ENCODE measurements at places on chromosomes 13 and 19.

DNA sequence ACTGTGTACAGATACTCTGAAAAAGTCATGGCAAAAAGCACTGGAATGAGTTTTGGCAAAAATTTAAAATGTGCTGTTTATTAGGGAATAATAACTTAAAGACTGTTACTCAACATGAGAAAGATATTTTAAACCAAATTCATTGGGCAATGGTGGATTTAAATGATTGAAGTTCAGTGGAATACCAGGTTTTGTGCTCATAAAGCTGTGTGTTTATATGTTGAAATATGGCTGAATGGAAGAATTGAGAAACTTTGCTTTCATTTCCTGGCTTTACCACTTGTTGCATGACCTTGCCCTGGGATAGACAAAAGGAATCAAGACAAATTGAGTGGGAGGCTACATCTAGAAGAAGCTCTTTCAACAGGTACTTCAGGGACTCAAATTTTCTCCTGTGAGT is 246.4 kb downstream of the GPC5 start:
- DNase-seq, result no peak

DNA sequence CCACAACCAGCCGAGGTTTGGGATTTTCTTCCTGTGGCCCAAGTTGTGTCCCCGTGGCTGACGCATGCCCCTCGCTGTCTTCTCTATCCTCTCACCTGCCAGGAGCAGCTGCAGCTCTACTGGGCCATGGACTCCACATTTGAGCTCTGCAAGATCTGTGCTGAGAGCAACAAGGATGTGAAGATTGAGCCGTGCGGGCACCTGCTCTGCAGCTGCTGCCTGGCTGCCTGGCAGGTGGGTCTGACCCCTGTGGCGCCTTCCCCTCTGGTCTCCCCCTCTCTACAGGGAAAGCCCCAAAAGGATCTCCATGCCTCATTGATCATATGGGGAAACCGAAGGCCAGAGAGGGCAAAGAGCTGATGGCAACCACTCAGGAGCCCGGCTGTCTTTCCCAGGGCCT is 14.6 kb downstream of the CBLC start:
- DNase-seq, result no peak

DNA sequence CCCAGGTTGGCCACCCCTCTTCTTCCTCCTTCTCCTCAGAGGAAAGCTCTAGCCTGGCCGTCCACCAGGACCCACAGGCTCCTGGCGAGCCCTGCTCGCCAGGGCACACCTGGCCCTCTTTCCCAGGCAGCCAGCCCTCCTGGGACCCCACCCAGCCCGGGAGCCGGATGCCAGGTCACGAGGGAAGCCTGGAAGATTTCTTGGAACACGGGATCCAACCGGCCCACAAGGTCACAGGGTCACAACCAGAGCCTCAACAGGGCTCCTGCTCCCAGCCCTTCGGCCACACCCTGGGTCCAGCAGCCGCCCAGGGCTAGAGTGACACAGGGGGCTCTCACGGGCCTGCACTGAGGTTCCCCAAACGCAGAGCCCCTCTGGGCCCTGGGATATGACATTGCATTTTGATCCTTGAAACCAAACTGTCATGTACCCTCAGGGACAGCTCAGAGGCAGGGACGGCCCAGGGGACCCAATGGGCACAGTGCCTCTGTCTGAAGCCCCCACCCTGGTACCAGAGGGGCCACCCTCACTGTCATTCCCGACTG is 5.5 kb downstream of the MKNK2 start:
- no peak for DNase-seq

DNA sequence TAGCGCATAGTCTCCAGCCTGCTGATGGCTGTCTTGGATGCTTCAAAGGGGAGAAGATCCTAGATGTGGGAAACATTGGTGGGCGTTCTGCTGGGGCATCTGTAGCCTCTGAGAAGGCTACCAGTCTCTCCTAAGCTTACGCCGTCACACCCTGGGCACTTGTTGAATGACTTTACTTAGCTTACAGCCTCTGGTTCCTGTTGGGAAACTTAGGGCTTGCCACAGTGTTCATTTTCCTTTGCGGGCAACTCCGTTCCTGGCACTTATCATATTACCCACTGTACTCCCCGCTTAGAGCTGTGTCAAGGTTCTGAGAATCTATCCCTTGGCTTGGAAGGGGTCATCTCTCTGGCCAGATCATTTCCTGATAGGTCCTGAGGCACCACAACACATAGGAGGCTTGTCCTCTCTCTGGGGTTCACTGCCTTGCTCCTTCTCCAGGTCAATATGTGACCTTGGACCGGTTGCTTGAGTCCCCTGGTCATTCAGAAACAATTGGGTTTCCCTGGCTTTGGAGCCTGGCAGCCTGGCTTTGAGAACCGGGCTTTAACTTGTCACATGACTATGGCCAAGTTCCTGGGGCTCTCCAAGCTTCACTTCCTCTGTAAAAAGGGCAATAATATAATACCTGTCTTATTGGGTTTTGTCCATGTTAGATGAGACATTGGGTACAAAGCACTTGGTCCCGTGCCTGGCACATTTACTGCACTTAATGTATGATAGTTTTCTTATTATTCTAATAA is 20.5 kb upstream of the ALOX5AP start:
- no peak for DNase-seq

DNA sequence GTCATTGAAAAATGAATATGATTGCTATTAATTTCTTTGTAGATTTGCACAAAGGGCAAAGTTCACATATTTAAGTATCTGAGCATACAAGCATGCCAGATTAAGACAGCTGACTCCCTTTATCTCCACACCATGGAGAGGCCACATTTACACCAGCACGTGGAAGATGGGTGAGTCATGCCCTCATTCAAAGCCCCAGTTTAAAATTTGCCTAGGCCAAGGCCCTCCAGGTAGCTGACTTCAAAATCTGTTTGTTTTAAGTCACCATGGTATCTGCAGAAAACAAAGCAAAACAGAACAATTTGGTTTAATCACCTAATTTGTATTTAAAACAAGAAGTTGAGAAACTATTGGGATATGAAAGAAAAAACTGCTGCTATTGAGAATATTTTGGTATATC is 109.2 kb downstream of the ESD start:
- no peak for DNase-seq

- DNase-seq, result no peak
These were observed 329.8 kb upstream of the GPC6 start for GRCh38 chr13:92896842-92897241.

GRCh38 chr19:19655641-19656343 is 7.7 kb downstream of the ATP13A1 start:
- no peak for DNase-seq
